Tracheal epithelial cell (primary cell): ENCODE measurements at places on chromosomes 6 and 20. TPM values are rescaled to one million over a fixed set of nuclear protein-coding genes. Genes with fewer than 3 reads are reported as not detected.

Gene CDH4
- total RNA-seq, result 2.4 and 5.8 TPM in 2 replicates

Gene MYO6
- total RNA-seq, result 18.1 and 25.1 TPM in 2 replicates

Gene NINL
- 5.1 and 5.3 TPM in 2 replicates for total RNA-seq

Gene FAM50B
- 6.5 and 10.0 TPM in 2 replicates for total RNA-seq

Gene BMP6
- 1.1 and 2.2 TPM in 2 replicates for total RNA-seq

Gene MYLK2
- not detected in 2 replicates for total RNA-seq

Gene OPN5
- total RNA-seq, result not detected in 2 replicates

Gene SCGN
- total RNA-seq, result not detected in 2 replicates

Gene CST5
- not detected in 2 replicates for total RNA-seq

Gene BHLHE23
- not detected in 2 replicates for total RNA-seq

Gene ECT2L
- total RNA-seq, result under 0.01 and 0.21 TPM in 2 replicates

Gene TUBB1
- not detected in 2 replicates for total RNA-seq

Gene ACTR5
- 8.7 and 11.5 TPM in 2 replicates for total RNA-seq

Gene EPHA7
- total RNA-seq, result 0.24 TPM in 1 of 2 replicates, not detected in the other

Gene BTNL2
- not detected in 2 replicates for total RNA-seq

Gene COL21A1
- total RNA-seq, result 0.48 and 6.8 TPM in 2 replicates

Gene LRRC73
- total RNA-seq, result under 0.01 and 0.24 TPM in 2 replicates

Gene MCHR2
- total RNA-seq, result not detected in 2 replicates

Gene TPBG
- 122 and 221 TPM in 2 replicates for total RNA-seq

Gene AFG1L
- 4.5 and 5.5 TPM in 2 replicates for total RNA-seq

Gene SMOC2
- 1.1 TPM in 1 of 2 replicates, not detected in the other for total RNA-seq

Gene DYNLT2
- 0.72 and 1.3 TPM in 2 replicates for total RNA-seq

Gene OR2B3
- not detected in 2 replicates for total RNA-seq

Gene ZFP57
- 0.24 and 1.1 TPM in 2 replicates for total RNA-seq

Gene DTNBP1
- total RNA-seq, result 0.85 and 3.1 TPM in 2 replicates

Gene NOTCH4
- 0.43 and 0.72 TPM in 2 replicates for total RNA-seq

Gene ROS1
- under 0.01 and 0.24 TPM in 2 replicates for total RNA-seq

Gene PARD6B
- 10.7 and 19.0 TPM in 2 replicates for total RNA-seq

Gene PLTP
- total RNA-seq, result 52.9 and 81.9 TPM in 2 replicates

Gene HBS1L
- 59.5 and 74.4 TPM in 2 replicates for total RNA-seq

Gene TMEM244
- total RNA-seq, result not detected in 2 replicates

Gene CEP57L1
- 8.2 and 10.0 TPM in 2 replicates for total RNA-seq

Gene SLC32A1
- total RNA-seq, result not detected in 2 replicates

Gene MLIP
- under 0.01 TPM in 1 of 2 replicates, not detected in the other for total RNA-seq

Gene SLC39A7
- 43.1 and 60.0 TPM in 2 replicates for total RNA-seq

Gene TPD52L1
- total RNA-seq, result 121 and 159 TPM in 2 replicates

Gene VIP
- under 0.01 and 0.21 TPM in 2 replicates for total RNA-seq
